ENCODE measurements at places on chromosomes 3 and 15. TPM values are rescaled to one million over a fixed set of nuclear protein-coding genes. Genes with fewer than 3 reads are reported as not detected.

SAMD7 gene
- polyA plus RNA-seq = not detected

SERPINI1 gene
- 0.27 TPM for polyA plus RNA-seq

TMEM44 gene
- not detected for polyA plus RNA-seq

CHL1 gene
- polyA plus RNA-seq = not detected

GPR176 gene
- 0.18 TPM for polyA plus RNA-seq

IL20RB gene
- polyA plus RNA-seq = not detected

KIF23 gene
- polyA plus RNA-seq = 0.59 TPM

SNX22 gene
- 1.2 TPM for polyA plus RNA-seq

CD86 gene
- polyA plus RNA-seq = 273 TPM

P2RY12 gene
- polyA plus RNA-seq = 3.0 TPM

TAGLN3 gene
- polyA plus RNA-seq = not detected

- DNase-seq = no peak
Measured at GRCh38 chr3:45906681-45907407, 20.5 kb downstream of the CCR9 start.

- no peak for DNase-seq
Measured at GRCh38 chr3:137148917-137149316, 191.1 kb downstream of the IL20RB start.

GRCh38 chr3:136396916-136397315 lies 146.8 kb downstream of the PCCB start:
- no peak for DNase-seq

GRCh38 chr3:179812096-179812382 lies 159.2 kb downstream of the USP13 start:
- DNase-seq = no peak

GRCh38 chr3:88195951-88196434 lies 46.2 kb downstream of the C3orf38 start:
- DNase-seq = no peak

DNA sequence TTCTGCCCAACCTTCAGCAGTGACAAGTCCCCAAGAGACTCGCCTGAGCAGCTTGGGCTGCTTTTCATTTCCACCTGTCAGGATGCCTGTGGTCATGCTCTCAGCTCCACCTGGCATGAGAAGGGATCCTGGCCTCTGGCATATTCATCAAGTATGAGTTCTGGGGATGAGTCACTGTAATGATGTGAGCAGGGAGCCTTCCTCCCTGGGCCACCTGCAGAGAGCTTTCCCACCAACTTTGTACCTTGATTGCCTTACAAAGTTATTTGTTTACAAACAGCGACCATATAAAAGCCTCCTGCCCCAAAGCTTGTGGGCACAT lies 3.5 kb downstream of the MYD88 start:
- no peak for DNase-seq

DNA sequence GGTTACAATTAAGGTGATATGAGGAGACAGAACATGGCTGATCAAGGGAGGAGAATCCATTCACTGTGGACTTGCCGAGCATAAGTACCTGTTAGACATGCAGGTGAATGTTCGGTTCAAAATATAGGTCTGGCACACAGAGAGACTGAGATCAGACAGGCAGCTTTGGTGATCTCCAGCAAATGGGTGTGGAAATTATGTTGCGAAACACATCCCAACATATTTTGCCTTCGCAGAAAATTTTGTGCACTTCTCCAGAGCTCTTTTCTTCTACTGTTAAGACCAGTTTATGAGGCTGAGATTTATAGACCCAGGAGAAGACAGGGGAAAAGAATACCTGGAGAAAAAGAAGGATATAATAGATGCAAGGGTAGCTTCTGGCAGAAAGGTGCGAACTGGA lies 183.2 kb downstream of the NEK10 start:
- DNase-seq = no peak

- DNase-seq = peak; percentile 97
Measured at GRCh38 chr3:13414040-13414729, 5.9 kb downstream of the NUP210 start.

- no peak for DNase-seq
Measured at GRCh38 chr3:9625656-9626055, 23.6 kb upstream of the MTMR14 start.

- no peak for DNase-seq
Measured at GRCh38 chr3:158765518-158766205, 33.4 kb upstream of the RARRES1 start.

DNA sequence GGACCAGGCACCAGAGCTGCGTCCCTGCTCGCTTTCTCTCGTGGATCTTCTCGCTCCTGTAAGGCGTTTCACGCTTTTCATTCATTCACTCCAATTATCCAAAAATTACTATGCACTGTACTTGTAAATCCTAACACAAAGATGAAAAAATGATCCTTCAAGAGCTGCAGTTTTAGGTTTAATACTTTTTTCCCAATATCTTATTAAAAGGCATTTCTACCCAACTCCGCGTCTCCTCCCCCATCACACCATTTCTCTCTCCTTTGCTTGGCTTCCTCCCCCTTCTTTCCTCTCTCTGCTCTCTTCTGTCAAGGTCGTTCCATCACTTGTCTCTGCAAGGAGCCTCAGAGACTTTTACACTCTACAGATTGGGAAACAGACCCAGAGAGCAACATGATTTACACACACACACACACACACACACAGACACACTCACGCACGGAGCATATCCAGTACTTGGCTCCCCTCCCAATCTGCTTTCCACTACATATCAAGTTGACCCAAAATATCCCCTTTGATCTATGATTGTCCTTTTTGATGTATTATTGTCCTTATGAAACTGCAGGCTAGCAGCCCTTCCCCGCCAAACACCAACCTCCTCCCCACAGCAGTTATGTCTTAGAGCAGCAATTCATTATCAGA lies 479 bp upstream of the CLDN1 start:
- DNase-seq = no peak

DNA sequence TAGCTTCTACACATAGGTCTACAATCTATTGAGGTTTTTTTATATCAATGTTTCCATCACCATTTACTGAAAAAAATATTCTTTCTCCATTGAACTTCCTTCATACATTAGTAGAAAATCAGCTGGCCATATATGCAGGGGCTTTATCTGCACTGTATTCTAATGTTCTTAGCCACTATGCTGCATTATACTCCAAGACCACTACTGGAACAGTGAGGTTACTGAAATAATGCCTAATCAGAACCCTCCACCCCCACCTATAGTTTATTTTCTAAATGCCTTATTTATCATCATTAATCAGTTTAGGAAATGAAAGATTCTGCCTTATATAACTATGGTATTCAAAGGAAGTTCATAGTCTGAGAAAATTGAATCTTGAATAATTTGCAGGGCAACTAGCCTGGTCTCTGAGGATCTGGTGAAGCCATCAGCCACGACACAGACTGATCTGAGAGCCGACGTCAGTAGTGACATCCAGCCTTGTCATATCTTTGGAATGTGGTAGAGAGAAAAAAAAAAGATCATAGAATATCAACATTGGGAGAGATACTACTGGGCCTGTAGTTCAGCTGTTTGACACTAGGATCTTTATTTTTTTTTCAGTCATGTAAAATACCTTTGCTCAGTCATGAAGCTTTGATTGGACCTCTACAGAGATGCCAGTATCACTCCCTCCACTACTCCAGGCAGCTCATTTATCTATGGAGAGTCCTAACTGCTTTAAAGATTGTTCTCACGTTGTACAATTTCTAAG lies 66.6 kb downstream of the P3H2 start:
- no peak for DNase-seq

DNA sequence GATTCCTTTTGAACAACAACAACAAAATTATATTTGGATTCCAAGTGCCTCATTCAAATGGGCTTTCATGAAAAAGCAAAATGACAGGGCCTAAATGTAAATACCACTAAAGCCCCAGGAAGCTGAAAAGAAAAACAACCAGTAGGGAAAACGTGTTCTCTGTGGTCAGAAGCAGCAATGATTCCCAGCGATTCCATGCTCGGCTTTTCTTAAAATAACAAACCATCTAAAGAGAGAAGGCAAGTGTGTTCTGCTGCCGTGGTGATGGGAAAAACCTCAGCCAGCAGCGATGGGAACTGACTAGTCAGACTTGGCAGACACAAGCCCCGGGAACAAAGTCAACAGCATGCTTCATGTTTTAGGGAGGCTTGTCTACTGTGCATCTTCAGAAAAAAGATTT lies 153.6 kb downstream of the TNIK start:
- DNase-seq = no peak

DNA sequence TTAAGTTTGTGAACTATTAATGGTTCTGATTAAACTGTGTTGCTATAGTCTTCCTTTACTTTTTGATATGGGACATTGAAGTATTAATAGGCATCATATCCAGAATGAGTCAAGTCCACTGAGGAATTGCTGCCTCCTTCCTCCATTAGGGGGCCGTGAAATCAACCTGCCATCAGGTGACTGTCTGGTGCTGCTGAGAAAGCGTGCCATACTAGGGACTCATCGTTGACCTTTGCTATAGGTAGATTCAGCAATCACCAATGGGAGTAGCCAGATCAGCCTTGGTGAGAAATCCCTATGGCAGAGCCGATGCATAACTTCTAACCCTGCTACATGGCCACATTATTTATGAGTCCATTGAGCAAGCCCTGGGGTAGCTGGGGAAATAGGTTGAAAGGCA lies 30.1 kb upstream of the SLC28A2 start:
- DNase-seq = no peak

GRCh38 chr3:110180733-110181132 lies 843.4 kb upstream of the DPPA4 start:
- no peak for DNase-seq

DNA sequence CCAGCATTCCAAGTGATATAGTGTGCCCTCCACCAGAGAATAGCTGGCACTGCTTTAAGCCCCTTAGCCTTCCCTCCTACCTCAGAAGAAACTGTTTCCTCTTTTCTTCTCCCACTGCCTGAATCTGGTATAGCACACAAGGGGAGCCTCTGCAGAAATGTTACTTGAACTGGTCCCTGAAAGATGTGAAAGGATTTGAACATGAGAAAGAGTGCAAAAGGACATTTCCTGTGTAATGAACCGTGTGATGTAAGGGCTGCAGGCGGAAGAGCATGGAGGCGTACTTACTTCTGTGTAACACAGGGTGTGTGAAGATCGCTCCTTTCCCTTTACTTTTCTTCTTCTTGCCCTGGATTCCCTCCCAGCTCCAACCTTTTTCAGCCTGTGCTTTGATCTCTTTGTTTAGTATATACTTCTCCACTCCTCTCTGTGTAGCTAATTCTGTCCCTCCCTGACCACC lies 8.4 kb downstream of the TMOD3 start:
- DNase-seq = peak; percentile 19

- no peak for DNase-seq
Measured at GRCh38 chr3:182636646-182637045, 156.7 kb upstream of the ATP11B start.

- DNase-seq = no peak
Measured at GRCh38 chr3:69194431-69195165, 72.2 kb upstream of the LMOD3 start.

DNA sequence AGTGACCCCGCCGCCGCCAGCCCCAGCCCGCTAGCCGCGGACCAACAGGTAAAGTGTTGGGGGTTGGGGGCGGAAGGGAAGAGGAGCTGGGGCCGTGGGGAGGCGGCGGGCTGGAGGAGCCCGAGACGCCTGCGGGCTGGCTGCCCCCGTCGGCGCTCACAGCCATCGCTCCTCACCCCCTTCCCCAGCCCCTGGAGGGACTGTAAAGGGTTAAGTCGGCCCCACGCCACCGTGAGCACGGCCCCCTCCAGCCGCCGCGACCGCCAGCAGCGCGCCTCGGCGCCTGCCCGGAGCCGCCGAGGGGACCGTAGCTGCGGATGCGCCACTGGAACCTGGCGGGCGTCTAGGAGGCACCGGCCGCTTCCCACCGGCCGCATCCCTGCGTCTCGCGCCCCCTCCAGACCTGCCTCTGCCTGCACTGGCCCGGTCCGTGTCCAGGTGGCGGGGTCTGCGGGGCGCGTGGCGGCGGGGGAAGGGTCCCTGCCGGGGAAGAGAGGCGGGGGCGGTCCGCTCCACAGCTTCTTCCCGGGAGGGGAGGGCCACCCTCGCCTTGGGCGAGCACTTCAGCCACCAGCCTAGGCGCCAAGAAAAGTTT lies 522 bp downstream of the MED12L start:
- DNase-seq = no peak

- peak; percentile 27 for DNase-seq
Measured at GRCh38 chr15:69185706-69186105, 25.3 kb downstream of the GLCE start.

DNA sequence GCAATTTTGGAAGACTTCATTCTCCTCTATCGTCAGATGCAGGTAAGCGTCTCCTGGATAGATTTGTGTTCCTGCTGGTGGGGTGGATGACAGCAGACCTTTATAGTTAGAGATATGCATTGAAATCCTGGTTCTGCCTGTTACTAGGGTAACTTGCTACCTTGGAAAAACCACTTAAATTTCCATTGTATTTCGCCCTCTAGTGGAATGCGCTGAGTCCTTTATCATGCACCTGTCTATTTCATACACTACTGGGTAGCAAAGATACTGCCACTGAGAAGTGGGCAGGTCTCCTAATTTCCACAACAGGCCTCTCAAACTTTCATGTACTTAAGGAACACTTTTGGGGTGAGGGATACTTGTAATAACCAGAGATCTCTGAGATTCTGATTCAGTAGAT lies 209.5 kb upstream of the SUCLG2 start:
- DNase-seq = no peak

DNA sequence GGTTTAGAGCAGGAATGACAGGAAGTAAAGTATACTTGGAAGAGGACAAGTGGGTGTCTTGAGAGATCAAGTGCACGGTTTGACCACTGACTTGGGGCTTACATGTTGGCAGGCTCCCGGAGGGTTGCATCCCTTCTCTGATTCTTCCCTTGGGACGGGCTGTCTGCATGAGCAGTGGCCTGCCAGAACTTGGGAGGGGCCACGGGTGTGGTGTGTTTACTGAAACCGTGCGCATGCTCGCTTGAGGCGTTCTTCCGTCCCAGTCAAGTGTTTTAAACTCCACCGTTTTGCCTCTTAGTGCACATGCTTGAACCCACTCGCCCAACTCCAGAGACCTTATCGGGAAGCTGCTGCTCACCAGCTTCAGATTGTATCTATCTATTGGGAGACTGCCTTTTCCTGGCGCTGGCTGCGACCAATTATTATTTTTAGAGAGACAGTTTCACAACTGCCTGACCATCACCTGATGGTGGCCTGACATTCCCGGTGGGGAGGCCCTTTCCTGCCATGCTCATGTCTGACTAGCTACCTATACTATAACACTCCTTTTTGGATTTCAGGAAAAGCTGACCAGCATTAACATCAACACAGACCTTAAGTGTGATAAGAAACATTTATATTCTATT lies 14.9 kb upstream of the C3orf22 start:
- no peak for DNase-seq

GRCh38 chr3:30604093-30604492 lies 2.3 kb upstream of the TGFBR2 start:
- DNase-seq = peak; percentile 90

GRCh38 chr3:153903430-153903829 lies 217.8 kb upstream of the ARHGEF26 start:
- DNase-seq = no peak

- DNase-seq = no peak
Measured at GRCh38 chr15:100098705-100099104, 243.1 kb downstream of the ADAMTS17 start.

- no peak for DNase-seq
Measured at GRCh38 chr3:178485756-178486155, 50.5 kb upstream of the KCNMB2 start.

GRCh38 chr3:55899887-55900286 lies 412.8 kb upstream of the WNT5A start:
- no peak for DNase-seq

GRCh38 chr3:133941415-133941821 lies 45.7 kb upstream of the RAB6B start:
- DNase-seq = no peak
